ENCODE measurements at places on chromosomes 4 and X.

GRCh38 chr4:110487873-110488272, 11.9 kb downstream of the ENPEP start:
- DNase-seq = no peak

DNA sequence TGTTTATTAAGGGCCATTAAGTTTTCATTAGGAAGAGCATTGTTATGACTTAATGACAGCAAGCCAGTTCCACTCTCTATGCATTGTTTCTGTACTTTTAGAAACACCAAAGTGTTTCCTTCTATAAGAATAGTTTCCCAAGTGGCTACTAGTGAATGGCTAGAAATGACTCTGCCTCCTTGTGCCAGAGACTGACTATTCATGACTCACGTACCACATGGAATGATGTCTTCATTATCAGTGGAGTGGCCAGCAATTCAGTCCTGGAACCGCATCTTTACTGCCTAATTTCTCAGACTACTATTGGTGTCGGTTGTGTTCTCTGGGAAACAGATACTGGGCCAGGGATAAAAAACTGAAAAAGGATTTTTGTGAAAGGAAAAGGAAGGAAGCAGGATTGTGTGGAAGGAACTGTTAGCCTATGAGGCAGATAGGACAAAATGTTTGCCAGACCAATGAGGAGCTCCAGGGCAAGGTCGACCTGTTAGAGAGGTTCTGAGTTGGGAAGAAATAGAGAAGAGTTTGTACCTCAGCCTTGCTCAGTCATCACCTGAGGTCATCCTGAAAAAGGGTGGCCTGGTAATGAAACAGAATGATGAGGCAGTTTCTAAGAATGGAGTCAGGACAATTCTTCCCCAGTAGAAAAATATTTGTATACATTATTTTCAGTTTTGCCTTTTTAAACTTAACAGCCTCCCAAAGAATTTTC, 218.6 kb downstream of the SPCS3 start:
- DNase-seq = no peak

DNA sequence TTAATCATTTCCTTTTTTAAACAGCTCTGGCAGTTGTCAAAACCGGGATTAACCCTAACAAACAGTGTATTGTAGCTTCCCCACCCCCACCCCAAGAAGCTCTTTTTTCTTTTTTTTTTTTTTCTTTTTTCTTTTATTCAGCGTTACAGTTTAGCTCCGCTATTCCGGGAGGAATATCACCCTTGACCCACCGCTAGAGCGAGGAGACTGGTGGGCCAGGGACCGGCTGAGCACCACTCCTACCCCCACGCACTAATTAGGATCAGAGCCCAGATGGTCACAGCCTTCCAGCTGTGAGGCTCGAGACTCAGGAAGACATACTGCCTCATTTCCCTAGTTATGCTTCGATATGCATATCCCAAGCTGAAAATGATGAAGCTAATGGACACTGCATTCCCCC, 2.0 kb downstream of the PARM1 start:
- DNase-seq = no peak

- no peak for DNase-seq
Measured at GRCh38 chr4:185881430-185881829, 69.4 kb upstream of the SORBS2 start.

DNA sequence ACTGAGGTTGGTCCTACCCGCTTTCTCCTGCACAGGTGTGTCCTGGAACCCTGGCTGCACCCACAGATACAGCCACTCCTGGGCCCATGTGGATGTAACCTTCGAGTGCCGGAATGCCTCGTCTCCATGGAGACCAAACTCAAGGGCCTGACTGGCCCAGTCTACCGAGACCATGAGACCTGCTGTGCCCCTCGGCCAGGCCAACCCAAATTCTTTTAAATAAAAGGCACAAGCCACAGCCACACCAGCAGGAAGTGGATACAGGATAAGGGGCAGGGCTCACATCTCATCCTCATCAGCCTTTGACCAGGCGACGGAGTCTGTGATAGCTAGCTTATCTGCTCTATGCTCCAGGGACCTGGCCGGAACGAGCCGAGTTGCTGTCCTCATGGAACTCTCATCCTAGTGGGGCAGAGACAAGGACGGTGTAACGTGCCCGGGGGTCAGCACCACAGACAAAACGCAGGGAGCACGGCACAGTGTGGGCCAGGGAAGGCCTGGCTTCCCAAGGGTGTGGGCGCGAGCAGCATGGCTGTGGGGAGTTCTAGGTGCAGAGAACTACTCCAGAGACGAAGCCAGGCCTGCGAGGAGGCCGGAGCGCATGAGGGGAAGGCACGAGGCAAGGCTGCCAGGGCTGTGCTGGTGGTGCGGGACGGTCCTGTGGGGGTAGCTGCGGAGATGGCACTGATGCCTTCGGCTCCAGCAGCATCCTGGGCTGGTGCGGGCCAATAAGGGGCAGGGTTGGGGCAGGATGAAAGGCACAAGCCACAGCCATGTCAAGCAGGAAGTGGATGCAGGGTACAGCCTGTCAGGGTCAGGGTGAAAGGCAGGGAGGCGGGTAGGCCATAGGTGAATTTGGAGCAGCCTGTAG, 22.7 kb downstream of the NOP14 start:
- DNase-seq = no peak

DNA sequence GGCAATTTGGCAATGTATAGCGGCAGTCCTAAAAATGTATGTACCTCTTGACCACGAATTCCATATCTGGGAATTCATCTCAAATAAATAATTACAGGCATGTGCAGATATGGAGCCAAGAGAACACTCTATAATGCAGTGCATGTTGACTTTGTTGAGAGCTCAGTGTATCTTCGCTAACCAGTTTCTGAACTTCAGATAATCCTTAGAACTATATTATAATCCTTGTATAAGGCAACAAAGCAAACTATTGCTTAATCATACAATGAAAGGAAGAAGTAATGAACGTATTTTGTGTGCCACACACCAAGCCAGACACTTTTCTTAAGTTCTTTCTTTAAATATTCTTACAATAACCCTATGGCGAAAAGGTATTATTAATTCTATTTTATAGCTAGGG, 168.5 kb downstream of the SMIM20 start:
- DNase-seq = no peak

- DNase-seq = no peak
Measured at GRCh38 chrX:69489625-69490024, 14.5 kb upstream of the NALF2 start.

- peak; percentile 53 for DNase-seq
Measured at GRCh38 chr4:118836301-118837120, 585 bp upstream of the SEC24D start.

DNA sequence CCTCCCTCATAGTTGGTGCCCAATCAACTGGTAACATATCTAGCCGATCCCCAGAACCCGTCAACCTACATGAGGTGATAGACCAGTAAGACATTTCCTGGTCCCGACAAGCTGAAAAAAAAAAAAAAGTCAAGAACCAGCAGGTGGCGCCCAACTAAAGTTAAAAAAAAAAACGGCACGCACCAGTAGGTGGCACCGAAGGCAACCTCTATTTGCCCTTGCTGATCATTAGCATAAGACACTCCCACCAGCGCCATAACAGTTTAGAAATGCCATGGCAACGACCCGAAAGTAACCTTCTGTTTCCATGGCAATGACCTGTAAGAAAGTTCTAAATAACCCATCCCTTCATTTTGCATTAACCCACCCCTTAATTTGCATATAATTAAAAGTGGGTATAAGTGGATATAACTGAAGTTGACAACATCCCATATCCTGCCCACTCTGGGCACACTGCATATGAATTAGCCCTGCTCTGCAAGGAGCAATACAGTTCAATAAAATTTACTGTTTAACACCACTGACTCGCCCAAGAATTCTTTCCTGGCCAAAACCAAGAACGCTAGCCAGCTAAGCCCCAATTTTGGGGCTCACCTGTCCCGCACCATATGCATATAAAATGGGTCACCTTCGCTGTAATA, 83.9 kb upstream of the SPANXB1 start:
- DNase-seq = no peak

GRCh38 chr4:143514497-143514896, 995 bp downstream of the SMARCA5 start:
- peak; percentile 69 for DNase-seq

GRCh38 chr4:77581724-77582123, 23.9 kb upstream of the CXCL13 start:
- no peak for DNase-seq

GRCh38 chrX:84186603-84187532, 1.1 kb downstream of the RPS6KA6 start:
- peak; percentile 6 for DNase-seq

GRCh38 chr4:124666496-124666895, 46.0 kb downstream of the ANKRD50 start:
- DNase-seq = no peak

- no peak for DNase-seq
Measured at GRCh38 chr4:93346840-93347239, 481.7 kb upstream of the ATOH1 start.

DNA sequence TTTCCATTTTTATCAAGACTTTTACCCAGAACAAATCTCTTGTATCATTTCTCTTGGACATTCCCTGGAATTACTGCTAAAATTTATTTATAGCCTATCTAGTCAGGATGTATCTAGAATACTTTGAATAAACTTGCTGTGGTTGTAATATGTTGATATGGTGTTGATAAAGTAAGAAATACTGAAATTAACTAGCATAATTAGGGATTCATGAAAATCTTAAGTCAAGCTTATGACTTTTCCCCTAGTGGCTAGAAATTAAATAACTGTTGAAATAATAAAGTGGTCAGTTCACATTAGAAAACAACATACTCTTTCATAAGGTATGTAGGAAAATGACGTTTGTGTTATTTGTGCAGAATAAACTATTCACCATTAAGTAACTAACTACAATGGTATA, 73.1 kb upstream of the ANKRD50 start:
- DNase-seq = no peak

- no peak for DNase-seq
Measured at GRCh38 chrX:48196745-48197201, at the start of gene SSX5. SSX5 (minus strand) TSS chrX:48196795; CDS start chrX:48195358, 1,437 bp downstream.

DNA sequence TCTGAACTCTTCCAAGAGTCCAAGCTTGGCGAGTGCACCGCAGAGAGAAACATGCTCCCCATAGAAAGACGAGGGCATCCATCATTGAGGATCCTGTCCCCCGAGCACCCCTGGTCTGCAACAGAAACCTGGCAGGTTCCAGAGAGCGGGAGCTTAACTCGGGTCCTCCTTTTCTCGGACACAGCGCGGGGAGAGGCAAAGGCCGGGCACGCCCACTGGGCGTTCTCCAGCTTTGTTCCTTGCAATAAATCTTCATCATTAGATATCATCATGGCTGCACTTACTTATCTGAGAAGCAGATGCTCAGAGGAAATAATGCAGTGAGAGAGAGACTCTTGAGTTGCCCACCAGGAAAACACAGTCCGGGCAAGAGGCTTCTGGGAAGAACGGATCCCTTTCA, 90.1 kb upstream of the PSAPL1 start:
- DNase-seq = no peak

DNA sequence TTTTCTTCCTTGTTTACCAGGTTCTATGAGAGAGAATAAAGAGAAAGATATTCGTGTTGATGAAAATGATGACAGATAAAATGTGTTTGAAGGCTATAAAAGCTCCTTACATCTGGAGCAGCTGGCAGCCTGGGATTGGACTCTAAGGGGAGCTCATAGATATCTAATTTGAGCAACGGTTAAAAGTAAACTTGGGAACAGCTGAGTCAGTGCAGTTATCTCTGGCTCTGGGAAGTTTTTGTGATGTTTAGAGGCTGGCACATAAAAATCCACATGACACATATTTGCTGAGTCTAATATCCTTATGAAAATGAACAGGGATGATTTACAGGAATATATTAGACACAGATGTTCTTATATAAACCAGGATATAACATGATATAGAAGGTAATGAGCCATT, 331.8 kb upstream of the TENM3 start:
- DNase-seq = no peak

- no peak for DNase-seq
Measured at GRCh38 chr4:147808447-147808846, 76.6 kb downstream of the ARHGAP10 start.

DNA sequence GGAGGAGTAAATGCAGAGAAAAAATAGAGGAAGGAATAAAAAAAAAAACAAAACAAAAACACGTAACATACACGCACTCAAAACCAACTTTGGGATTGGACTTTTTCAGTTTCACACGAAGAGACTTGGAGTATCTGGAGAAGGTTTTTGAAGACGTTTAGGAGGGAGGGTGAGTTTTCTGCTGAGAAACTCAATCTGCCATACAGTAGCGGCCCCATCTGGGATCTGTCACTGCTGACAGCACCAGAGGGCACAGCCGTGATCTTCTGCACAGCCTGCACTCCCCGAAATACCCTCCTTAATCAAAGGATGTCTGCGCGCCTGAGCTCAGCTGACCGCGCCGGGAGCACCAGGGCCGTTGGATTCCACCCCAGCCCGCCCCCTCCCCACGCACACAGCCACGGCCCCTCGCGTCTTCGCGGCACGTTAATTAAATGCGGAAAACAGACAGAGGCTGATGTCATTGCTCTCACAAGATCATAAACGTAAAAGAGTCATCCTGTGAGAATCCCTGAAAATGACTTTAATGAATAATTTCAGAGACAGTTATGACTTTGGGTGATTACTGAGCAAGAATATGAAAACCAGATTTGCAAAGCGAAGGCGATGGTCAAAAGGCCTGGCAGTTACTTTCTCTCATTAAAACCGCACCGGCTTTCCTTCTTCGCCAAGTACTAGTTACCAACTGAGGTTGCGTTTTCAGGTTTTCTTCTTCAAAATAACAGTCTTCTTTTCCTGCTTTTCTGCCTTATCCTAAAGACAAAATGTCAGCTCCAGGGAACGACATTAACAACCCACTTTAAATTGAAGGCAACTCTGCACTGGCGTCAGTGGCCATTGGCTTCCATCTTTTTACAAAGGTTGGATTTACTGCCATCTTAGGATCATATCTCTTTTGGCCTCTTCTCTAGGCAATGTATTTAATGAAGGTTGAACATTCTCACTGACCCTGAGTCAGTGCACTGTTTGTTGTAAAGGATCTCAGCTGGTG, 10.6 kb downstream of the HAND2 start:
- no peak for DNase-seq

DNA sequence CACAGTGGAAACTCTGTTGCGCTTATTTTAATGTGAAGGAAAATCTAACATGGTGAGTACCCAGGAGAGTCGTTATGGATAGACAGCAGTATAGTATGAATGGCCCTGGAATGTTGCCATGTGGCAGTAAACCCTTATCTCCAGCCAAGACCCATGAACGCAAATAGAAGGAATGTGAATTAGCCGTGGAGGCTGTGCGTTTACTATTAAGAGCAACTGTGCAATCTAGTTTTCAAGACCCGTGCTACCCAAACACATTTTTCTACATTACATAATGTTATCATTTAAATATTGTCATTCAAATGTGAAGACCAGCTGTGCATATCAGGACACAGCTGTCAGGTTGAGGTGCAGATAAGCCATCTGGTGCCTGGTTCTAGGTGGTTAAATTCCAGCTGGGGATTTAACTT, 13.3 kb upstream of the AGA start:
- DNase-seq = no peak

- no peak for DNase-seq
Measured at GRCh38 chr4:147782087-147782781, 50.3 kb downstream of the ARHGAP10 start.

DNA sequence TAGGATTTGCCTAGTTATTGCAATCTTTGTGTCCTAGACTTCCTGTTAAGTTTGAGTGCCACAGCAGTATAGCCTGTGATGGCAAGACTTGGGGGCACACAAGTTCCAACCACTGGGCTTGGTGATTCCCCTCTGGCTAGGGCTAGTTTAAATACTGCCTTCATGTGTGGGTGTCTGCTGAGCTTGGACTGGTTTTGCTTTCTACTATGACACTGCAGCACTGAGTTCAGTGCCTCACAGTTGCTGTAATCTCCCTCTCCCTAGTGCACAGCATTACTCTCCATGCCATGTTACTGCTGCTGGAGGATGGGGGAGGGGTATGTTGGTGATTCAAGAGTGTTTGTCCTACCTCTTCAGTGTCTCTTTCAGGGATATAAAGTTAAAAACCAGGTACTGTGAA, 379.6 kb downstream of the IL15 start:
- DNase-seq = no peak

Data from left lung (tissue), 14 donors.